ENCODE measurements at places on chromosomes 7 and 10.

- DNase-seq, result peak; percentile 78
These were observed 401.3 kb downstream of the DNAJB6 start for GRCh38 chr7:157738066-157738460.

DNA sequence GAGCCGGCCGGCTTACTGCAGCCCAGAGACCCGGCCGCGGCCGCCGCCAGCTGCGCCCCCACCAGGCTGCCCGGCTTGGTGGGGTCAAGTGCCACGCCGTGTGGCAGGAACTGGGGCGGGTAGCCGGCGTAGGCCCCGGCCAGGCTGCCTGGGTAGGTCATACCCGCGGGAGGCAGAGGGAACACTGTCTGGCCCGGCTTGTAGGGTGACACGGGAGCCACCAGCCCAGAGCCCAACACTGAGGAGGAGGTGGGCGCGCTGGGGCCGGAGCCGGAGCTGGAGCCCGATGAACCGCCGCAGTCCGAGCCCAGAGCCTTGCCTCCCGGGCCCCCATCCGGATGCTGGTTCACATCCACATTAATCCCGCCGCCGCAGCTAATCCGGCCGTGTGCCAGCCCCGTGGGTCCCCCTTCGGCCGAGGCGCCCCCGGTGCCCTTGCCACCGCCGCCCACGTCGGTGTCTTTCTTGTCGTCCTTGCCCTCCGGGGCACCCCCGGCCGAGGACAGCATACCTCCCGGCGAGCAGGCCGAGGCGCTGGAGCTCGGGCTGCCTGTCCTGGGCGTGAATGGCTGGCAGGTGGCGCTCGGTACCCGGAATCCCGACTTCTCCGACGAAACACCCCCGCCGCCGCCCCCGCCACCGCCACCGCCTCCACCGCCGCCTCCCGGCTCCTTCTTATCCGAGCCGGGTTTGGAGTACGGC is 2.0 kb downstream of the ZNF503 start:
- DNase-seq, result peak; percentile 91

DNA sequence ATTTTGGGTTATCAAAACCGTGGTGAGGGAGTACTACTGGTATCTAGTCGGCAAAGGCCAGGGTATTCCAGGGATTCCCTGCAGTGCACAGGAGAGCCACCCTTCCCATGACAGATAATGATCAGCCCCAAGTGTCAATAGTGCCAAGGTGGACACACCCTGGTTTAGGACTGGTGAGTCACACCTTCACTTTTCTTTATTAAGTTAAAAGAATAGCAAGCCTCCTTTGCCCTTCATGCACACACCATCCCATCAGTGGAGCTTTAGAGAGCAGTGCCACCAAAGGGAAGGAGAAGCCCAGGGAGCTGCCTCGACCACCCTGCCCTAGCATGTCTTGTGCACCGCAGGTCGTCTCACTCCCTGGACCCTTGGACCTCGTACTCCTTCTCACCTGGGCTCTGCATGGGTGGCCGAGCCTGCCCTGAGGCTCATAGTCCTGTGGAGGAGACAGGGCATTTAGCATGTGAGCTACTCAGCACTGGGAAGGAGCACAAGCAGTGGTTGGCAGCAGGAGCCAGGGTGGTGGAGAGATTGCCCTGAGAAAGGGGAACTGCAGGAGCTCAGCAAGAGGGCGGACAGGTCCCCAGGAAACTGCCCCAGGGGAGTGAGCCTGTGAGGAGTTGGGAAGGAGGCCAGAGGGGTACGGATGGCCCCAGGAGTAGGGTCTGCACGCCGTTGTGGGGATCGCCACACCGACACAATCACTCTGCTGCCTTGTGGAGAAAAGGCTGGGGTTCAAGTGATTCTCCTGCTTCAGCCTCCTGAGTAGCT is 17.4 kb downstream of the UBE2D4 start:
- peak; percentile 45 for DNase-seq

DNA sequence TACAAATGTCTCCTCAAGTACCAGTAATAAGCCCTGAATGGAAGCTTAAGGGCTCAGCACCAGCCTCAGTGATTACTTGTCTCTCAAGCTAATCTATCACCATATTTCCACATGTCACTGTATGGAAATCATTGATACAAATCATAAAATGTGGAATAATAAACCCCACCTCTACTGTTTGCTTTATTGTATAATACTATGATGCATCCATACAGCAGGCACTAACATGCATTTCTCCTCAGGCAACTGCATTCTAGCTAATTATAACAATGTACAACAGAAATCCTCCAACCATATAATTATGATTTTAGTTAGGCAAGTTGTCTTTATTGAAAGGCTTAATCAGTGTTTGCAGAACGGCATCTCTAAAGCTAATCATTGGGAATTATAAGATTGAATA is 26.2 kb downstream of the CRPPA start:
- DNase-seq, result no peak

GRCh38 chr7:24653316-24654085 is 80.2 kb downstream of the PALS2 start:
- DNase-seq, result no peak

- peak; percentile 78 for DNase-seq
These were observed 6.9 kb downstream of the MMD2 start for GRCh38 chr7:4951903-4952636.

DNA sequence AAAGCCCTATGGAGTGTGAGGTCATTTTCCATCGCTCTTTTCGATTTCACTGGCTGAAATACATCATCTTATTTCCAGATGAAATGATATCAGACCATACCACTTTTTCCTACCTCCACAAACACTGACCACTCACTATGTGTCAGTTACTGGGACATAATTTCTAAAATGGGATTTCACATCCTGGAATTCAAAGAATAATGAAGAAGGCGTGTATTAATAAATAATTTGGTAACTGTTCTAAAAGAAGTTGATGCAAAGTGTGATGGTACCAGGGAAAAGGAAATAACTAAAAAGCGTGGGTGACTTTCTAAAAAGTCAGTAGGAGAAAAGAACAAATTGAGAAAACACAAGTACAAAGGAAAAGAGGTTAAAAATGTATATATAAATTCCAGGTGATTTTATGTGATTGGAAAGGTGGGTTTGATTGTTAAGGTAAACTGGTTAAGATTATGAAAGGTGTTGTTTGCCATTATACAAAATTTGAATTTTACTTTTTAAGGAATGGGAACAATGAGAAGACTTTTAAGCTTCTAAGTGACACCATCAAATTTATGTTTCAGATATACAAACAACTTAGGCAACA is 764 bp upstream of the NDUFA5 start:
- no peak for DNase-seq

- no peak for DNase-seq
These were observed 21.5 kb downstream of the GPRIN2 start for GRCh38 chr10:46534828-46535524.

- DNase-seq, result no peak
These were observed 2.8 kb upstream of the ZNF777 start for GRCh38 chr7:149463500-149464161.

DNA sequence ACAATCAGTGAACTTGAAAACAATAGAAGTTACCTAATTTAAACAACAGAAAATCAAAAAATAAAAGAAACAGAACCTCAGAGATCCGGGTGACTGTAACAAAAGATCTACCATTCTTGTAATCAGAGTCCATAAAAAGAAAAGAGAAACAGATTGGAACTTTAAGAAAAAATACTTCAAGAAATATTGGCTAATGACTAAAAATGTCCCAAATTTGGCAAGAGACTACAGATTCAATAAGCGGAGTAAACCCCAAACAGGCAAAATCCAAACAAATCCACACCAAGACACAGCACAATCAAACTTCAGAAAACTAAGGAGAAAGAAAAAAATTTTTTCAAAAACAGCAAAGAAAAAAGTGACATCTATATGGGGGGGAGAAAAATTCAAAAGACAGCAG is 15.1 kb downstream of the GSAP start:
- DNase-seq, result no peak

DNA sequence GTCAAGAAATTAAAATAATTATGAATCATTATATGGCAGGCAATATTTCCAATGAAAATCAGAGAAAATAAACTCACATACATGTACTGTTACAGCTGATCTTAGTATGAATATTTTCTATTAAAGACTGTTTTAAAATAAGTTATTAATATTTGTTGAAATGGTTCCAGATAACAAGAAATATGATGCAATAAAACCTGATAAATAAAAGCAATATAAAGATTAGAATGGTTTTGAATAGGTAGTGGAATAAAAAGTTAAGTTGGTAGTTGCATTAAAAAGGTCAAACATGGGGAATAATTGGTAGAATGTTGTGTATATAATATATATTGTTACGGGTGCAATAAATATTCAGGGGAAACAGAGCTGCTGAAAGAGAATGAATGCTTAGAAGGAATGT is 52.5 kb downstream of the MEST start:
- no peak for DNase-seq

- no peak for DNase-seq
These were observed 29.7 kb downstream of the EBF3 start for GRCh38 chr10:129934196-129934925.

DNA sequence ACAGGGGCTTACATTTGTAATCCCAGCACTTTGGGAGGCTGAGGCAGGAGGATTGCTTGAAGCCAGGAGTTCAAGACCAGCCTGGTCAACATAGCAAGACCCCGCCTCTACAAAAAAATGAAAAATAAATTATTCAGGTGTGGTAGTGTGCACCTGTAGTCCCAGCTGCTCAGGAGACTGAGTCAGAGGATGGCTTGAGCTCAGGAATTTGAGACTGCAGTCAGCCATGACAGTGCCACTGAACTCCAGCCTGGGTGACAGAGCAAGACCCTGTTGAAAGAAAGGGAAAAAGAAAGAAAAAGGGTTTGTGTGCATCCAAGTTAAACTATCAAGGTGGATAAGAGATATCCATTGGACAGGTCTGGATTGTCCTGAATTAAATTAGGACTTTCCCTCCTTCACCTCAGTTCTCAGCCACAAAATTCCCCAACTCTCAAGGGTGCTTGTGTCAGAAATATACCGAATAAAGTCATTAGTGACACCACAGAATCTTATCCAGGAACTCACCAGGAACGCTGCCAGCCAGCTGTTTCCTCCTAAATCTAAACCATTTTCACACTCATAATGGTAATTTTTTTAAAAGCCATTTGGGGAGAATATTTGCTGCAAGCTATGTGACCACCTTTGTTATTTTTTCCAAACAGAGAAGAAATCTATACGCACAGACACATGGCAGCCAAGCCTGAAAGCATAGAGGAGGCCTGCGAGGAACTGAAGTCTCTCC is 12.0 kb downstream of the AFAP1L2 start:
- DNase-seq, result no peak

GRCh38 chr10:131068311-131068710 is 243.2 kb downstream of the TCERG1L start:
- no peak for DNase-seq

DNA sequence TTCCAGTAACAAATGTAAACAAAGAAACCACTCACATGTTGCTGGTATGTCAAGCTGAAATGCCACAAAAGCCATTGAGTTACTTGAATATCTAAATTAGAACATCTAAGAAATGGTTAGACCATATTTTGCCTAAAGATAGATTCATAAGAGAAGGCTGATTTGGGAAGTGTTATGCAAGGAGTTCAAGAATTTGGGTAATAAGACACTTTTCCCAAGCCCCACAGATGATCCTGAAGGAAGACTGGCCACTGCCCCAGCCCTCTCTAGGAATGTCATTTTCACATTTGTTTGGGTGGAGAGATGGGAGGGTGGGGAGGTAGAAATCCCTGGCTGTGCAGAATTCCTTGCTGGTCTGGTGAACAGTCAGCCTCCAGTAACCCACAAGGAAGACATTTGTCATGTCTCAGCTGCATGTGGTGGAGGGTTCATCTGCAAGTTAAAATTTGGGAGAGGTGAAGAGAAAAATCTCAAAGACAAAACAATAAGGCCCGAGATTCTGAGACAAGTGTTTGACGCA is 427.2 kb upstream of the KLF6 start:
- no peak for DNase-seq

GRCh38 chr10:9951481-9952257 is 1066.0 kb upstream of the CELF2 start:
- no peak for DNase-seq

DNA sequence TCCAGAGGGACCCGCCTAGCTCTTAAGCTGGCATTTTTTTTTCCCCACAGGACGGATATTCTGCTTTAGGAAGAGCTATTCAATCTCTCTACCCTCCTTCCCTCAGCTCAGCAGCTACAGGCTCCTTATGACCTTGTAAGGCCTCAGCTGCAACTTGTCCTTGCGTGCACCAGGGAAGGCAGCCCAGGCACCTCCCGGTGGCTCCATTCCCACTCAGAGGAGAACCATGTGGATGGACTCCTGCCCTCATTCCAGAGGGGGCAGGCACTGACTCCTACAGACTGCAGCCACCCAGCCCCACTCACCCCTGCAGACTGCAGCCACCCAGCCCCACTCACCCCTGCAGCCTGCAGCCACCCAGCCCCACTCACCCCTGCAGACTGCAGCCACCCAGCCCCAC is 73.7 kb downstream of the ITIH5 start:
- DNase-seq, result peak; percentile 33

DNA sequence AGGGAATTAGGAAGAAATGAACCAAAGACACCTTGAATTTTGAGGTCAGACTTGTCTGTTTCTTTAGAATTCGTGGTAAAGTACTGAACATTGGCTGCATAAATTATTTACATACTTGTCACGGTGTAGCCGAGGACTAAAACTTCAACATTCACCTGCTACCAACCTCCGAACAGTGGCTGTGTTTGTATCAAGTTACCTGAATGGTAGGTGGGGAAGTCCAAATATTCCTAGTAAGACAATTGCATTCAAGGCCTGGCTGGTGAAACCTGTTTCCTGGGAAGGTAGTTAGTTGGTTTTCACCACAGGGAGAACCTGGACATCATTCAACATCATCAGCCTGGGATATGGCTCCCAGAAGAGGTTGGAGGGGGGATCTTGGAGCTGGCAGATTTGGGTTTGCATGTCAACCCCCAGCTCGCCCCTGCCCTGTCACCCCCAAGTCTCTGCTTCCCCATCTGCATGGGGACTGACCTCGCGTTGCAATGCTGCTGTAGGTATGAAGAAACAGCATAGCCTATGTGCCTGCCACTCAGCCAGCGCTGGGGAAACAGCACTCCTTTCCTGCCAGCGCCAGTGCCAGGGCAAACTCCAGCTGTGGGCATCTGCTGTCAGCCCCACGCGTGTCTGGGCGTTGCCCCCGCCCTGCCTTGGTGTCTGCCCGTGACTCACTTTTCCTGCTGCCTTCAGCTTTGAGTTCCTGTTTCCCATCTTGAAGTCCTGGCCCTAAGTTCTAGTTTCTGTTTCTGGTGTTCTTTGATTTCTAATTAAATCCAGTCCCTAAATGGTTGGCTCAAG is 12.7 kb upstream of the LARP4B start:
- DNase-seq, result no peak

GRCh38 chr7:37198041-37198905 is 250.4 kb downstream of the ELMO1 start:
- DNase-seq, result no peak

- no peak for DNase-seq
These were observed 69.4 kb downstream of the GOLGA7B start for GRCh38 chr10:97919012-97919411.

GRCh38 chr7:147321504-147321903 is 1204.9 kb downstream of the CNTNAP2 start:
- DNase-seq, result no peak

DNA sequence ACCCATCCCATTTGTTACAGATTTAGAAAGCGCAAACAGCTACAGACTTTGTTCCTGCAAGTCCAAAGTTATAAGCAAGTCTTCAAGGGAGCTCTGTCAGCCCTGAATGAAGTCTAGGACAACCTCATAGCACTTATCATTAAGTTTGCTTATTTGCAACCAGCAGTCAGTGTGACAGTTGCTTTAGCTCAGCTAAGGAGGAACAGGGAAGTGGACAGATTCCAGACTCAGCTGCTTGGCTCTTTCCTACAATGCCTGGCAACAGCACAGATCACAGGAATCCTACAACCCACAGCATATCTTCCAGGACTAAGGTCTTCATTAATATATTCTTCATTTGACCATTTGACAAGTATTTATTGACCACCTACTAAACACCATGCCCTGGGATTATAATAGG is 17.4 kb upstream of the KIF5B start:
- peak; percentile 62 for DNase-seq
